Endodermal cell (in vitro differentiated cells): ENCODE measurements at places on chromosomes 4 and X. TPM values are rescaled to one million over a fixed set of nuclear protein-coding genes. Genes with fewer than 3 reads are reported as not detected.

The VSIG4 gene
- not detected in 2 replicates for total RNA-seq

The IL15 gene
- 0.14 and 0.42 TPM in 2 replicates for total RNA-seq

GRCh38 chrX:23136816-23137215, 137.1 kb downstream of the DDX53 start:
- no peak for DNase-seq

The FAM9C gene
- total RNA-seq, result not detected in 2 replicates

The RASGEF1B gene
- 25.0 and 26.7 TPM in 2 replicates for total RNA-seq

- DNase-seq, result no peak
These were observed 64.3 kb downstream of the TMEM131L start for GRCh38 chr4:153530284-153530999.

DNA sequence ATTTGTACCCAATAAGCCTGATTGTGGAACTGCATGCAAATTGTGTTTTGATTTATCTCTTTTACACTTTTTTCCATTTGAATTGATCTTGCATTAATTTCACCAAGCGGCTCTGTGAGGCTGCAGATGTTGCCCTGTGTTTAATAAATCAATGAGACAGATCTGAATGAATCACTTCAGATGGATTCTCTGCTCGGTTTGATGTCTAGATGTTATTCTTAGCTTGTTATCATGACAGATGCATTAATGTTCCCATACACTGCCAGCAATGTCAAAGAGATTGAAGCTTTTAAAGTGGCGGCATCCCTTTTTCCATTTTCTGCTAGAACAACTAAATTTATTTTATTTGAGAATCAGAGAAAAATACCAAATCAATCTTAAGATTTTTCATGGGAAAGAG, 6.3 kb downstream of the DACH2 start:
- no peak for DNase-seq

- no peak for DNase-seq
These were observed 5.8 kb downstream of the WAS start for GRCh38 chrX:48689208-48689920.
